T-helper 2 cell (primary cell): ENCODE measurements at places on chromosomes 16 and 17.
A peak's percentile ranks its signal among the peaks of the same experiment; 100 is the strongest.

- no peak for DNase-seq
Observed at GRCh38 chr16:87178977-87179376, 138.2 kb downstream of the C16orf95 start.

GRCh38 chr17:13114601-13115031 is 96.8 kb upstream of the ELAC2 start:
- DNase-seq, result no peak

- peak; percentile 51 for DNase-seq
Observed at GRCh38 chr17:79045842-79046196, 21.9 kb downstream of the C1QTNF1 start.

DNA sequence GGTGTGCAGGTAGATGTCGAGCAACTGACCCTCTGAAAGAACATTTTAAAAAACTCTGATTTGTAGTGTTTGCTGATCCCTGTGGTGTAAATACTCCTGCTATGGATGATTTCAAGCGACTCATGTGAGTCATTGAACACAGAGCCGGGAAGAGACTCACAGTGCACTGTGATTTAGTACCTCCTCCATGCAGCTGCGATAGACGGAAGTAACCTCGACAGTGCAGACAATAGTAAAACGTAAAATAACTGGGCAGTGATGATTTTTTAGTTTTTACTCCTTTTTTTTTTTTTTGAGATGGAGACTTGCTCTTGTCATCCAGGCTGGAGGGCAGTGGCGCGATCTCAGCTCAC is 8.7 kb downstream of the TBX21 start:
- no peak for DNase-seq

DNA sequence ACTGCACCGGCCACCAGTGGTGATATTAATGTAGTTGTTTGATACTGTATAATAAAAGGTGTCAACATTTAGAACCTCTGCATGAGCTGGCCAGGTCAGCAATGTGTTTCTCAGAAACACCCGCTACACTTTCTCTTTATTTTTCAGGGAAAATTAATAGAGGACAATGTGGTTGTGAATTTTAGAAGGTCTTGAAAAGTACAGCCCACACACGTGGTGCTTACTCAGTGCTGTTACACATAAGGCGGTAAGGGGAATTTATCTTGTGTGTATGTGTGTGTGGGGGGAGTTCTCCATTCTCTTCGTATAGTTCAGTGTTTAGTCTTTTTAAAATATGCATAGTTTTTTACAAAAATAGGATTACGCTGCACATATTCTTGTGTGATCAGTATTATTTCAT is 4.4 kb upstream of the ZFP1 start:
- no peak for DNase-seq

- no peak for DNase-seq
Observed at GRCh38 chr16:57645169-57645568, 16.7 kb downstream of the ADGRG1 start.

- DNase-seq, result peak; percentile 49
Observed at GRCh38 chr17:49180303-49180702, 30.1 kb downstream of the GNGT2 start.

GRCh38 chr17:32285746-32286517 is 20.3 kb downstream of the RHBDL3 start:
- DNase-seq, result no peak

DNA sequence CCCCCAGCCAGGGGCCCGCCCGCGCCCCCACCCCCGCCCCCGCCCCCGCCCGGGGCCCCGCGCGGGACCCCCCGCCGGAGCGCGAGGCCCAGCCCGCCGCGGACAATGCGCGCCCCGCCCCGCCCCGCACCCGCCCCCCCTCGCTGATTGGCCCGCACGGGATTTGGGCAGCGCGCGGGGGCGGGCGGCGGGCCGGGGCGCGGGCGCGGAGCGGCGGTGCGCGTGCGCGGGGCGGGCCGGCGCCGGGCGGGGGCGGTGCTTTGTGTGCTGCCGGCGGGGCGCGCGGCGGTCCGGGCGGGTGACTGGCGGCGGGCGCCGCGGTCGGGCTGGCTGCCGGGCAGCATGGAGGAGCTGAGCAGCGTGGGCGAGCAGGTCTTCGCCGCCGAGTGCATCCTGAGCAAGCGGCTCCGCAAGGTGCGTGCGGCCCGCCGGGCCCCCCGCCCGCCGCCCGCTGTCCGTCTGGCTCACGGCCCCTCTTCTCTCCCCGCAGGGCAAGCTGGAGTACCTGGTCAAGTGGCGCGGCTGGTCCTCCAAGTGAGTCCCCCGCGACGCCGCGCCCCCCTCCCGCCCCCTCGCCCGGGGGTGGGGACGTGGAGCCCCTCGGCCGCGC is at the start of gene CBX2:
Gene CBX2, plus strand, starts transcription at position 255 of the 610 bp plus-strand sequence. Its CDS starts 88 bp downstream, at position 343.
- peak; percentile 69 for DNase-seq

- DNase-seq, result no peak
Observed at GRCh38 chr17:45747911-45748310, 36.2 kb upstream of the CRHR1 start.

DNA sequence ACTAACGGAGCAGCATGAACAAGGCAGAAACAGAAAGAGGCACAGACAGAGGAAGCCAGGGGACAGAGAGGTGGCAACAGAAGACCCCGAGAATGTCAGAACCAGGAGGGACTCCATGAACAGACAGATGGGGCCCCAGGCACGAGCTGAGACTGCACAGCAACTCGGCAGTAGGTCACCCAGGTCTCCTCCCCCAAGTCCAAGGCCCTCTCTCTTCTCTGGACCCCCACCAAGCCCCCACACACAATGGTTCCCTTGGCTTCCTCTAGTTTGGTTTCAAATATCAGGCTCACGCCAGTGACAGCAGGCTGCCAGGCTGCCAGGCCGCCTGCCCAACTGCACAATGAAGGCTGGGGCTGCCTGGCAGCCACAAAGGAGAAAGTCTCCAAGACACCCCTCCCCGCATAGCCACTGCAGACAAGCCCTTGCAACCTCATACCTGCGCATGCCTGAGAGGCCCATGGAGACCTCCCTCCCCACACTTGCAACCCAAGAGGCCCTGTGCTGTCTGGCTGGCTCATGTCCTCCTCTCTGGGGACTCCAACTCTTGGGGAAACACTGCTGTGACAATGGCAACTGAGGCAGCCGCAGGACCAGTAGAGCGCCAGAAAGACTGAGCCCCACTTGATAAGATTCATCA is 54.8 kb downstream of the PIMREG start:
- DNase-seq, result no peak

DNA sequence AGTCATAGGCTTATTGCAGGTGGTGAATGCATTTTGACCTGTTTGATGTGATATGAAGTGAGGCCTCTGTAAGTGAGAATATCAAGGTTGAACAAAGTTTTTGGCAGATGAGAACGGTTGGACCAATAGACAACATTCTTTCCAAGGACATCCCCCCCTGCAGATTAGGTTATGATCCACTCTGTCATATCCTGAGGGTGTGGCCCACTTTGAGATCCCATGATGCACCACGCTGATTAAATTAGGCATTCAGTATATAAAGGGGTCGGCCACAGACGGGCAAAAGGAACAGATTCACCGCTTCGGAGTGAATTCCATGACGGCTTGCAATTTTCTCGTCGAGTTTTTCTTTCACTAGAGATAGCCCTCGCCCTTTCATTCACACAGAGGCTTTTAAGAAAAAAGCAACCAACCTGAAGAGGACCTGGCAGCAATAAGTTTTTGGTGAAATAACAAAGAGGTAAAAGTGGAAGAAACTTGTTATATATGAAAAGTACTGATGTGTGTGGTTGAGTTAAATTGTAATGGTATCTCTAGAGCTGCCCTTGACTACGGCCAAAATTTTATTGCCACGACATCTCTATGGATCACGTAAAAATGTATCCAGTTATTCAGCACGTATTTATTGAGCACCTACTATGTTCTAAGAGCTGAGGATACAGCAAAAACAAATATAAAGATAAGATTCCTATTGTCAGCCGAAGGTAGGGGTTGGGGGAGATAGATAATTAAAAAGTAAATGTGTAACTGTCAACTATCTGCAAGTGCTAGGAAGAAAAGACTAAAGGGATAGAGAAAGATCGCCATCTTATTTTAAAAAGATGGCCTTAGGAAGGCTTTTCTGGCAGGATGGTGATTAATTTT is 1.7 kb upstream of the RBBP6 start:
- DNase-seq, result peak; percentile 57

- DNase-seq, result no peak
Observed at GRCh38 chr17:50692448-50693035, 15.2 kb downstream of the ANKRD40 start.

GRCh38 chr17:83132251-83133081 is 53.1 kb downstream of the METRNL start:
- no peak for DNase-seq

DNA sequence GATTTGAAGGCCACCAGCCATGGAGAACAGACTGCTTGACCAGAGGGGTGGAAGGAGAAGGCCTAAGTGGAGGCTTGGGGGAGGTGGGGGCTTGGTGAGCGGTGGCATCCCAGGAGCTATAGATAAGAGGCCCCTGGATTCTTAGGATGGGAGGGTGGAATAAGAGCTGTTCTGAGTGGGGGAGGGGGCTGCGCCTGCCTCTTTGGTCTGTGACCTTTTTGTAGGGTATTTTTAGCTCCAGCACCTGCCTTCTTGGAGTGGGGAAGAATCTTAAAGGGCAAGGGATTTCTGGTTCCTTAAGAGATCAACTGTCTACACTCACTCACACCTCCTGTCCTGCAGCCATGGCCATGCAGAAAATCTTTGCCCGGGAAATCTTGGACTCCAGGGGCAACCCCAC is 567 bp downstream of the ENO3 start:
- DNase-seq, result no peak

- DNase-seq, result no peak
Observed at GRCh38 chr17:64073771-64074703, 53.6 kb upstream of the ICAM2 start.

GRCh38 chr17:45243750-45244149 is 18.1 kb downstream of the SPATA32 start:
- DNase-seq, result no peak

- DNase-seq, result no peak
Observed at GRCh38 chr17:49995055-49995738, at the start of gene DLX3. Gene DLX3 (minus strand): TSS chr17:49995224. CDS start chr17:49994998, 226 bp downstream.

- DNase-seq, result no peak
Observed at GRCh38 chr17:47998044-47998443, 27.1 kb downstream of the CDK5RAP3 start.

DNA sequence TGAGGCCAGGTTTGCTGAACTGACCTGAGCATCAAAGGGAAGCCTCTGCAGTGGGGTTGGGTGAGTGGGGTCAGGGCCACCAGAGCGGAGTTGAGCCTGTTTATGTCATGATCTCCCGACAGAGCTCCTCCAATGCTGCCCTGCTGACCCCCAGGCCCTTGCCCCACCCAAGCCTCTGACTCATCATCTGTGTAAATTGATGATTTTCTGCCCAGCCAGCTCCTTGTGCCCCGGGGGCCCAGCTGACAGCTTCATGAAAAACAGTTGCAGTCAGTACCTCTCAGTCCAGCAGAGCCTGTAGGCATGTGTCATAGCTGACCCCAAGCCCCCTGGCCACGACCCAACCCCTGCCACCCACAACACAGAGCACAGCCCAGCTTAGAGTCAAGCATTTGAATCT is 134.9 kb downstream of the CCT6B start:
- no peak for DNase-seq

DNA sequence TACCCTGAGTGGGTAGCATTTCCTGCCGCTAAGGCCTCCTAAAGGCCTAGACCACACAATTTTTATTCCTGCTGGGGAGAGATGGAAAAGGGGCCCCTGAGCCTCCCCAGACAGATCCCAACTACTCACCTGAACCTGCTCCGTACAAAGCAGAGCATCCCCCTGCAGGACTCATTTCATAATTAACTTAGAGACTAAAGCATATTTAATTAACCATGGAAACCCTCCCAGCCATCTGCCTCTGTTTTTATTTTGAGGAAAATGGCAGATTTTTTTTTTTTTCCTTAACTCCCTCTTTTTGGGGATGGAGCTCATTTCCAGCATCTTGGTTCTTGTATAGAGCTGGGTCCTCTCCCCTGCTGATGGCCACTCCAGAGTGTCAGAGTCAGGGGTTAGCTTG is 96.5 kb upstream of the CRHR1 start:
- no peak for DNase-seq

- DNase-seq, result no peak
Observed at GRCh38 chr17:8056232-8056975, 17.5 kb downstream of the ALOX15B start.

DNA sequence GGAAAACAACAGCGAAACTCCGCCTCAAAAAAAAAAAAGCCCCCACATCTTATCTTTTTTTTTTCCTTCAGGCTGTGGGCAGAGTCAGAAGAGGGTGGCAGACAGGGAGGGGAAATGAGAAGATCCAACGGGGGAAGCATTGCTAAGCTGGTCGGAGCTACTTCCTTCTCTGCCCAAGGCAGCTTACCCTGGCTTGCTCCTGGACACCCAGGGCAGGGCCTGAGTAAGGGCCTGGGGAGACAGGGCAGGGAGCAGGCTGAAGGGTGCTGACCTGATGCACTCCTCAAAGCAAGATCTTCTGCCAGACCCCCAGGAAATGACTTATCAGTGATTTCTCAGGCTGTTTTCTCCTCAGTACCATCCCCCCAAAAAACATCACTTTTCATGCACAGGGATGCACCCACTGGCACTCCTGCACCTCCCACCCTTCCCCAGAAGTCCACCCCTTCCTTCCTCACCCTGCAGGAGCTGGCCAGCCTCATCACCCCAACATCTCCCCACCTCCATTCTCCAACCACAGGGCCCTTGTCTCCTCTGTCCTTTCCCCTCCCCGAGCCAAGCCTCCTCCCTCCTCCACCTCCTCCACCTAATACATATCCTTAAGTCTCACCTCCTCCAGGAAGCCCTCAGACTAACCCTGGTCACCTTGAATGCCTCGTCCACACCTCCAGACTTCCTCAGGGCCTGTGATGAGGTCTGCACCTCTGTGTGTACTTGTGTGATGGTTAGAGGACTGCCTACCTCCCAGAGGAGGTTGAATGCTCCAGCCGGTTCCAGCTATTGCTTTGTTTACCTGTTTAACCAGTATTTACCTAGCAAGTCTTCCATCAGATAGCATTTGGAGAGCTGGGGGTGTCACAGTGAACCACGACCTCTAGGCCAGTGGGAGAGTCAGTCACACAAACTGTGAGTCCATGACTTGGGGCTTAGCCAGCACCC is 1.2 kb upstream of the HBA1 start:
- no peak for DNase-seq

GRCh38 chr16:57740423-57741071 is 5.0 kb downstream of the KATNB1 start:
- DNase-seq, result no peak

GRCh38 chr17:16987066-16987829 is 15.3 kb upstream of the TNFRSF13B start:
- no peak for DNase-seq

DNA sequence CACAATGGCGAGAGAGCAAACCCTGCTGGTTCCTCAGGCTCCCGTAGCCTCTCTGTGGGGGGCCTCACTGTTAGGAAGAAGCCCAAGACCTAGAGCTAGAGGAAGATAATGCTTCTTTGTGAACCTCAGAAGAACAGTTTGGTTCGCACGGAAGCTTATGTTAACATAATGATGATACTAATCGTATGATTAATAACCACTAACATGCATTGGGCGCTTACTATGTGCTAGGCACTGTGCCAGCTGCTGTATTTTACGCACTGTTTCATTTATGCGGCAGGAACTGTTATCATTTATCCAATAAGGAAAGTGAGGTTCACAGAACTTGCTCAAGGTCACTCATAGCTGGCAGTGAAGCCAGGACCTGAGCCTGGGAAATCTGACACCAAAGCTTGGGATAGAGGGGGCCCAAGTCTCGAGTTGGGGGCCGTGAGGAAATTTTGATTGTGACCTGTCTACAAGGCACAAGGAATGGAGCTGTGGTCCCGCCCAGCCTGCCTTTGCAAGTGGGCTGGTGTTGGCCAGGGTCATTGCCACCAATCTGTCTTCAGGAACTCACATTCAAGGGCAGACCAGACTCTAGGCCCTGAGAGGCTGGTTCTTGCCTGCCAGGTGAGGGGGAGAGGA is 6.8 kb downstream of the PRCD start:
- no peak for DNase-seq
